ENCODE measurements at places on chromosomes 5 and 9.

GRCh38 chr5:66701244-66701643, 105.1 kb downstream of the MAST4 start:
- no peak for DNase-seq

- DNase-seq, result no peak
Observed at GRCh38 chr5:128434993-128435392, 103.1 kb downstream of the FBN2 start.

DNA sequence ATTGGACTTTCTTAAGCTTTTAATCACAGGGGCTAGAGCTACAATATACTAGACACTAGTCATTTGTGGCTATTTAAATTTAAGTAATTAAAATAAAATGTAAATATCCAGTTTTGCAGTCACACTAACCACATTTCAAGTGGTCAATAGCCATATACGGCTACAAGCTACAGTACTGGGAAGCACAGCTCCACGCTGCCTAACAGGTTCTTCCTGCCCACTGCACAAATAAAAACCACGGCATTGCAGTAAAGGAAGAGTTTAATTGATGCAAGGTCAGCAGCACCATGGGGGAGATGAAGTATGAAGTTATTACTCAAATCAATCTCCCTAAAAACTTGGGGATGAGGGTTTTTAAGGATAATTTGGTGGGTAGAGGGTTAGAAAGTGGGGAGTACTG, 134.1 kb downstream of the LURAP1L start:
- no peak for DNase-seq

- DNase-seq, result no peak
Observed at GRCh38 chr5:41747301-41747700, 122.9 kb downstream of the OXCT1 start.

- DNase-seq, result peak; percentile 8
Observed at GRCh38 chr5:53481887-53482716, 1.7 kb downstream of the FST start.

DNA sequence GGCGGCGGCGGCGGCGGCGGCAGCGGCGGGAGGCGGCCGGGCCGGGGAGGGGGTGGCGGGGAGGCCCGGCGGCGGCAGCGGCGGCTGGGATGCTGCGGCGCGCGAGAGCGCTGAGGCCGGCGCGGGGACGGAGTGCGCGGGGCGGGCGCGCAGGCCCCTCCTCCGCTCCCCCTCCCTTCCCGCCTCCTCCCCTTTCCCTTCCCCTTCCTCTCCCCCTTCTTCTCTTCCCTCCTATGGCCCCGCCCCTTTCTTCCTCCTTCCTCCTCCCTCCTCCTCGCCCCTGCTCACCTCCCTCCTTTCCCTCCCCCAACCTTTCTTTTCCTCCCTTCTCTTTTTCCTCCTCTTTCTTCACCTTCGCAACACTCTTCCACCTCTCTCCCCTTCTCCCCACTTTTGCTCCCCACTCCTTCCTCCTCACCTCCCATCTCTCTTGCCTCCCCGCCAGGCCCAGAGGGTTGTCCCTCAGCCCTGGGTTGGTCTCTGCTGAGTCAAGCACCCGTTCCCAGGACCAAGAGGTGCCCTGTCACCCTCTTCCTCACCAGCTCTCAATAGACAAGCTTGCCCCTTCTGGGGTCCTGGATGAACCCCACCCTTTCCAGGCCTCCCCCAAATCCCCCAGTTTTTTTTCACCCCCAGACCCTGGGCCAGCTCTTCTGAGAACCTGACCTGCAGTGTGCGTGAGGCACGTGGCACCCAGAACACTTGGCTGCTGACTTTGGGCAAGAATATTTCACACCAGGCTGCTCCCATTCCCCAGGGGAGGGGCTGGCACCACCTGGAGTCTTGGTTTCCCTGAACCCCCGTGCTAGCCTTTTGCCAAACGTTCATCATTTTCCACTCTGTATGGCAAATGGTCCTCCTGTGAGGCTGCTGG, at the start of gene SEMA4D:
SEMA4D (minus strand) TSS at position 136 of the 874 bp plus-strand sequence. CDS start 92,657 bp downstream, outside the sequence.
- DNase-seq, result no peak

DNA sequence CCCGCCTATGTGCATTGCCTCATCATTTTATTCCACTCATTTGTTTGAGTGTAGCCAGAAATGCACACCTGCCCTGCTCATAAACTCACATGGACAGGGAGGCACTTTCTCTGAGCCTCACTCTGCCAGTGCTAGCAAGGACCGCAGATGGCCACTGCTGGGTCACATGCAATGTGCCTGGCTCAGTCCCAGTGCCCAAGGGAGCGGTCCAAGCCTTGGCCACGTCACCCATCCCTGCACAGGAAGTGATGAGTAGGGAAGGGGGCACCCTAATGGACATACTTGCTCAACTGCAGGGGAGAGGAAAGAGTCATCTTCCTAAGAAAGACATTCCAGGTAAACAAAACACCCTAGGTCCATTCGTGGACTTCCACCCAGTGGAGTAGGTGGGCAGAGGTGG, 630.9 kb downstream of the IRX1 start:
- no peak for DNase-seq

- DNase-seq, result no peak
Observed at GRCh38 chr9:135946392-135946994, 14.7 kb downstream of the UBAC1 start.

DNA sequence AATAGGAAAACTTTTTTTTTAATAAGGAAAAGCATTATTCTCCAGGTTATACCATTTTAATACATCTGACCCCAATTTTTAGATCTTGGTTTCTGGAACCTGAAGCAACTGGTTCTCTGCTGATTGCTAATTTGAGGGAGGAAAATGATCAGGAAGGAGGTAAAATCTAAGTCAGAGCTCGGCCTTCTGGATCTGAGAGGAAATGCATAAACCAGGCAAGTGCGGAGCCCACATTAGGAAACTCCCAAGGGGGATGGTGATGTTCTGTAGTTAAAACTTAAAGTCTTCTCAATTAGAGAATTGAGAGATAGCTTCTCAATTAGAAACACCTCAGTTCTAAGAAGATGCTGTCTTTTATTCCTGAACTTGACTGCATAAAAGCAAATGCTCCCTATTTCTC, 113.5 kb downstream of the TSSK1B start:
- DNase-seq, result no peak

DNA sequence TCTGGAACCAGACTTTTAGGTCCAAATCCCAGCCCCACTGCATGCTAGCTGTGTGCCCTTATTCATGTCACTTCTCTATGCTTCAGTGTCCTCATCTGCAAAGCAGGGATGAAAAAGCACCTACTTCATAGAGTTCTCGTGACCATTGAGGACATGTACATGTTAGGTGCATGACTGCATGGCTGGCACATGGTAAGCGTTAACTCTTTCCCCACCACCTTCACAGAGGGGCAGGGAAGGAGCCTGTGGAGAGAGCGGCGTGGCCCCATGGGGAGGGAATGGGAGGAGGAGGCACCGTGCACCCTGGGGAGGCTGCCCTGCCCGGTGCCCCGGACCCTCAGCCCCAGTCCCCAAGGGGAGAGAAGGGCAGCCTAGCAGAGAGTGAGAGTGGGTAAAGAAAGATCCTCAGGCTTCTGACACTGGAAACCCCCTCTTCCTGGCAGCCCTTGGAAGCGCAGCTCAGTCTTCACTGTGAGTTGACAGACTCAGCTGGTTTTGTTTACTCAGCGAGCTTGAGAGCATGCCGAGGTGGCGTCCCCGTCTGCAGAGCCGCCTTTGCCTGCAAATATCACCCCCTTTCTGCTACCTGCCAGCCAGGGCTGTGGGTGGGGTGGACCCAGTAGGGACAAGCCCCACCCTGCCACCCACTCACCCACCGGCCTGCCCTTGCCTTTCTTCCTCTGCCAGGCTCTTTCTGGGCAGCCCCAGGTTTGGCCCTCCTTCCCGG, 10.6 kb upstream of the ANGPTL2 start:
- DNase-seq, result no peak

- DNase-seq, result no peak
Observed at GRCh38 chr9:70874451-70874850, 247.0 kb downstream of the TRPM3 start.

- DNase-seq, result no peak
Observed at GRCh38 chr5:79772651-79773050, 83.0 kb downstream of the CMYA5 start.

- DNase-seq, result no peak
Observed at GRCh38 chr9:2110036-2110435, 94.9 kb downstream of the SMARCA2 start.

- DNase-seq, result no peak
Observed at GRCh38 chr5:8184455-8185063, 315.6 kb downstream of the MTRR start.

GRCh38 chr5:80191991-80192398, 63.9 kb downstream of the SERINC5 start:
- peak; percentile 16 for DNase-seq

- no peak for DNase-seq
Observed at GRCh38 chr5:111013011-111013410, 58.5 kb upstream of the TSLP start.

- DNase-seq, result no peak
Observed at GRCh38 chr5:22572941-22573340, 280.2 kb downstream of the CDH12 start.

DNA sequence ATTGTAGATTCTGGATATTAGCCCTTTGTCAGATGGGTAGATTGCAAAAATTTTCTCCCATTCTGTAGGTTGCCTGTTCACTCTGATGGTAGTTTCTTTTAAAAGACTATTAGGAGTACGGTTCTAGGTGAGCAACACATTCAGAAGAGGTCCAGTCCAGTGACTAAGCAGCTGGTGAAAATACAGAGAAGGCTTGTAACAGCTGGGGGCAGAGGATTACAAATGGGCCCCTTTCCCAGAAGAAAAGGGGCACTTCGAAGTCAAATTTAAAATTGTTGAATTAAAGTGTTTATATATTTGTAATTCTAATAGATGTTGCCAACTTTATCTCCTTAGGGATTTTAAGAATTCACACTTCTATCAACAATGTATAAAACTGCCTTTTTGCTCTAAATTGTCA, 720.5 kb downstream of the TLE4 start:
- no peak for DNase-seq
